Muscle of back (tissue), 13 donors: ENCODE measurements at places on chromosomes 3 and 15. TPM values are rescaled to one million over a fixed set of nuclear protein-coding genes. Genes with fewer than 3 reads are reported as not detected.

Gene TPRG1
- polyA plus RNA-seq = 4.0 TPM

Gene CCDC9B
- 10.7 TPM for polyA plus RNA-seq

Gene STRIT1
- 28.6 TPM for polyA plus RNA-seq

Gene TNIK
- 22.5 TPM for polyA plus RNA-seq

Gene SLC38A3
- polyA plus RNA-seq = 4.6 TPM

Gene FBXO40
- 3.1 TPM for polyA plus RNA-seq

Gene MUC4
- 1.0 TPM for polyA plus RNA-seq

Gene STOML1
- polyA plus RNA-seq = 34.5 TPM

Gene PLSCR1
- polyA plus RNA-seq = 17.7 TPM

Gene IL20RB
- 0.71 TPM for polyA plus RNA-seq

Gene SPINK8
- not detected for polyA plus RNA-seq

Gene KNG1
- polyA plus RNA-seq = not detected

Gene KLHL6
- 1.0 TPM for polyA plus RNA-seq

Gene HRG
- polyA plus RNA-seq = not detected

Gene CLDN18
- polyA plus RNA-seq = 0.35 TPM

Gene CASR
- polyA plus RNA-seq = 0.03 TPM
